Fibroblast of skin of back (primary cell): ENCODE measurements at places on chromosomes 11 and 22.
A peak's percentile ranks its signal among the peaks of the same experiment; 100 is the strongest.

DNA sequence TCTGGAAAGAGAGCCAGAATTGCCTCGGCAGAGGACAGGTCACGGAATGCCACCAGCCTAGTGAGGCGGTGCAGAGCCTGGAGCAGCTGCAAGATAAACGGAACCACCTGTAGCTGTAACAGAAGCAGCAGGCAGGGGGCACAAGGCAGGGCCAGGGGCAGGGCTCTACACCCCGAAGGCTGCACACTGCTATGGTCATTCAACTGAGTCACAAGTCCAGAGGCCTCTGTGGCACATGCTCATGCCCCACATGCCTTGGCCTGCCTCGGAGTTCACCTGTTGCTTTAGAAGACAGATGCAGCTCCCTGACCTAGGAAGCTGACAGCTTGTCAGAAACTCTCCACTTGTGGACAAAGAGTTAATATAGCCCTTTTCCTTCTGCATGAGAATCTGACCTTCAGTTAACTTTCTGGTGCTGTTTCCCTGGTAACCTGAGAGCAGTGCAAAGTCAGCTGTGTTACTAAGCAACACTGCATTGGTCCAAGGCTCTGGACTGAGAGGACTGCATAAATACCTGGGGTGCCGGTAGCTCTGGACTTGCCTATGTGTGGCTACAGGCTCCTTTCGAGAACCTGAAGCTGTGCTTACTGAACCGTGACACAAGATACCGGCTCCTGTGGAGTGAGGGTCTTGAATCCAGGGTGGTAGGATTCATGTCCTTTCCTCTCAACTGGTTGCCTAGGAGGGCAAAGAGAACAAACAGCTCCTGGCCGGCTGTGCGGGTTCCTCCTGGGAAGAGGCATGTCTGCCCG lies 10.5 kb downstream of the COMMD9 start:
- no peak for DNase-seq

GRCh38 chr11:126039485-126040271 lies 23.0 kb downstream of the CDON start:
- no peak for DNase-seq

DNA sequence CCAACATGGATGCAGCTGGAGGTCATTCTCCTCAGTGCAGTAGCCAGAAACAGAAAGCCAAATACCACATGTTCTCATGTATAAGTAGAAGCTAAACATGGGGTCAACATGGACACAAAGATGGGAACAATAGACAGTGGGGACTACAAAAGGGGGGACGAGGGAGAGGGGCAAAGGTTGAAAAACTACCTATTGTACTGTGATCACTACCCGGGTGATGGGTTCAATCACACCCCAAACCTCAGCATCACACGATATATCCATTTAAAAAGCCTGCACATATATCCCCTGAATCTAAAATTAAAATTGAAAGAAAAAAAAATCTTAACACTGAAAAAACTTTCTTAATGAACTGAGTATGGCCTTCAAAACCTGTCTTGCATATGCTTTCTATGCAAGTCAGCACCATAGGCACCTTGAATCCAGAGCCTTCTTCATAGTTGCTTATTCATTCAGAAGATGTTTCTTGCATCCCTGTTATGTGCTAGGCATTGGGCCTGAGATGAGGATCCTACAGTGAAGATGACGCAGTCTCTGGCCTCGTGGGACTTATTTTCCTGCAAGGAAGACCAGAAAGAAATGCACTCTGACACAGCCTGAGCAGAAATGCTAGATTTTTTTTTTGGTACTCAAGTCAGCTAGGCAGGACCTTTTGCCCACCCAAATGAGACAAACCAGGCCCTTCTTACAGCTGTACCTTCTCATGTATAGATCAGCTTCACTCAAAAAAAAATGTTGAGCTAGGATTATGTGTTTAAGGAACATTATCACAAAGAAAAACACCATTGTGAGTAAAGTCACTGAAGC lies 21.0 kb downstream of the NNMT start:
- DNase-seq: peak; percentile 69

DNA sequence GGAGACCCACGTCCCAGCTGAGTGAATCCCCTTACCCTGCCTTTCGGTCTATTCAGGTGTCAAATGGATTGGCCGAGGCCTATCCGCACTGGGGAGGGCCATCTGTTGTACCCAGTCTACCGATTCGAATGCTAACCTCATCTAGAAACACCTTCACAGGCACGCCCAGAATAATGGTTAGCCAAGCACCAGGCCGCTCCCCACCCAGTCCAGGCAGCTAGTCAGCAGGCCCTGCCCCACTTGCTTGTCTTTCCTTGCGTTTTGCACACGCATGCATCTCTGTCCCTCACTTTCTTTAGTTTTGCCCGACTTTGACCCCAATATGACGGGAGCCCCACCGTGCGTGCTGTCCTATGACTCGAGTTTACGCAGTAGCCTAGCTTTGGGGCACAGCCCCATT lies 31.7 kb downstream of the PARVB start:
- no peak for DNase-seq

- DNase-seq: peak; percentile 36
Measured at GRCh38 chr11:103234974-103235373, 125.7 kb downstream of the DYNC2H1 start.

GRCh38 chr11:18722293-18722637 lies 3.7 kb downstream of the IGSF22 start:
- no peak for DNase-seq

- peak; percentile 21 for DNase-seq
Measured at GRCh38 chr11:76237914-76238313, 31.6 kb upstream of the WNT11 start.

DNA sequence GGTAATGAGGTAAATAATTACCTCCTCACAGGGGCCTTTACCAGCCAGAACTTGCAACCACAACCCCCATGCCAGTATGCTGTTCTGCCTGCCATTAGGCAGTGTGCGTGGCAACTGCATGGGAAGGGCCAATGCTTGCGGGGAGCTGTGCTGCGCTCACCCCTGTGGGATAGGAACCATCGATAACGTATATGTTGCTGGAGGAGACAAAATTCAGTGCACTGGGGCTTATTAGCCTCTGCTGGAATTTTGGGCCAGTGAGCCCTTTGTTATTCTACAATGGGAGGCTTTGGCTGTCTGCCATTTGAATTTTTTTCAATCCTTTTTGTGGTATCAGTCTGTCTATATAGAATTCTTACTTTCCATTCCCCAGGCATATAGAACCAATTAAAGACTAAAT lies 47.3 kb downstream of the PPP2R1B start:
- DNase-seq: peak; percentile 61
